ENCODE measurements at places on chromosomes 12 and 14.

- DNase-seq, result no peak
Observed at GRCh38 chr14:92534932-92535643, 21.5 kb downstream of the RIN3 start.

GRCh38 chr12:89092297-89092696 is 260.0 kb downstream of the DUSP6 start:
- DNase-seq, result no peak

GRCh38 chr12:101959607-101960006 is 82.2 kb downstream of the DRAM1 start:
- no peak for DNase-seq

- DNase-seq, result no peak
Observed at GRCh38 chr12:12387501-12387900, 30.6 kb downstream of the BORCS5 start.

GRCh38 chr12:100951756-100952155 is 157.2 kb downstream of the ANO4 start:
- no peak for DNase-seq

- no peak for DNase-seq
Observed at GRCh38 chr12:47385653-47386052, 305.9 kb upstream of the AMIGO2 start.

DNA sequence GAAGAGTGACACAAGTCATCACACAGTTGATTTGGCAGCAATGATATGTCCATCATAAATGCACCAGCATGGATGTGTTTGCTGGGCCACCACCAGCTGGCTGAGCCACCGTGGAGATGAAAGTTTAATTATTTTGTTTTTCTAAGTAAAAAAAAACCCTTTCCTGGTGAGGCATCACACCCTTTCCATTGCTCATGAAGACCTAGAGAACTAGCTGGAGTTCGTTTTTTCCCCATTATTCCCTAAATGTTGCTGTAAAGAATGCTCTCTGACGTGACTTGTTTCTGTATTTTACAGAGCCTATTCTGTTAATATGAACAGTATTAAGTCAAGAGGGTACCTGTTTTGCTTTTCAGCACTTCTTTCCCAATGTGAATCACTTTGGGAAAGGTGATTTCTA is 257.9 kb downstream of the MSRB3 start:
- no peak for DNase-seq

DNA sequence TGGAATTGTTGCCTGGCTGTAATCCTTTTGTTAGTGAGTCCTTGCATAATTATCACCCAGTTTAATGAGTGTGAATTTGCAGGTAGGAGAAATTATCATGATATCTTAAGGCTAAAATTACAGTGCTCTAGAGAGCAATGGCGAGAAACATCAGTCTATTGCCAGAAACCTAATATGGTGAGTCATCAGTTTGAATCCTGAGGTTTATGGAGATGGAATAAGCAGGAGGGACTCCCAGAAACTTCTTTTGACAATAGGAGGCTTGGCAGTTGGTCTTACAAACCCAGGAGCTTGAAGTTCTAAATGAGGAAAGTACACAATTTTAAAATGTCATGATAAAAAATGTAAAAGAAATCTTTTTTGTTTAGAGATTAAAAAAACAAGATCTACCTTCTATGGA is 31.5 kb upstream of the CRADD start:
- no peak for DNase-seq

GRCh38 chr12:92226071-92226661 is 80.5 kb upstream of the BTG1 start:
- no peak for DNase-seq

DNA sequence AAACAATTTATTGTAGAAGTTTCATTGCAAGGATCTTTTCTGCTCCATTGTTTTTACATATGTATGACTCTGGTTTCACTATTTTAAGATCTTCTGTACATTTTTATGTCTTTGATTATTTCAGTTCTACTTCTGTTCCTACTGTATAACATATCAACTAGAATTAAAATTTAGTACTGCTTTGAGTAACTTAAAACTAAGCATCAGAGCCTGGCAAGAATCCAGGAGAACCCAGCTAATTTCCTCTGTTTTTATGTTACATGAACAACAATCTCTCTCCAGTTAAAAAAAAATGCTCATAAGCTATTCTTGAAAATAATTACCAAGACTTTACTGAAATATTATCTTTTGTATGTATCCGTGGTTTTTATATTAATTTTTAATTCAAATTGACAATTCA is 370.7 kb downstream of the TMTC2 start:
- DNase-seq, result no peak

DNA sequence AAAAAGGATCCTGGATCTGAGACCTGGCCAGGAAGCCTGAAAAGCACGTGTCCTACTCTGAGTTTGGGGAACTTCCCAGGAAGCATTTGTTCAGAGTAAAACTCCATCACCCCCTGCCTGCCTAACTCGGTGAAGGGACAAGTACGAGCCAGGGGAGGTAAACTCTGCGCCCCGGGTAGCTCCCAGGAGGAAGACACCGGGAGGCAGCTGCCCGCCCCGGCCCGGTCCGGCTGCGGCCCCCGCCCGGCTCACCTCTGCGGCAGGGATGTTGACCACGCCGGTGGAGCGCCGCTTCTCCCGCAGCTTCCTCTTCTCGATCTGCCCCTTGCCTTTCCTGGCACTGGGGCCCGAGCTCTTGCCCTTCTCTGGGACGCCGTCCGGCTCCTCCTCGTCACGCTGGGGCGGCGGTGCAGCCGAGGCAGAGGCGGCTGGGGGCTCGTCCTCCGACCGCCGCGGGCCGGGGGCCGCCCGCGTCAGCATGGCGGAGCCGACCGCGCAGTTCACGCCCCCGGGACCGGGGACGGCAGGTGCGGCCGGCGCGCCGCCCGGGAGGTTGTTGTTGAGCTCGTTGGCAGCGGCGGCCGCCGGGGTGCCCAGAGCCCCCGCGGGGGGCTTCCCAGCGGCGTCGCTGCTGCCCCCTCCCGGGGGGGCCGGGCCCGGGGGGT is 1.2 kb downstream of the PAWR start:
- no peak for DNase-seq

DNA sequence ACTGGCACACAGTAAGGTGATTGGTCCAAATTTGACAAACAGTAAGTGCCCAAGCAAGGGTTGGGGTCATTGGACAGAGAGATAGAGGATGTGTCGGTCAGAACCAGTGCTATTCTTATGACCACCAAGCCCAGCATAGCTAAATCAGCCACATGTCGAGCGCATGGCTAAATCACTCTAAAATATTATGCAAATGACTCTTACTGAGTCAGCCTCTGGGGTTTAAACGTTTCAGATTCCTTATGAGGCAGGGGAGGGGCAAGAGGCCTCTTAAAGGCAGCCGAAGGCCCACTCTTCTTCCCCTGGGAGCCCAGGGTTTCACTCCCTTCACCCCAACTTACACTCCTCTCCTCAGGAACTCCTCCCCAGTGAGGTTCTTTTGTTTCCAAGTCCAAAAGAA is 603 bp upstream of the ENDOU start:
- DNase-seq, result no peak

GRCh38 chr12:90974286-90974685 is 19.3 kb upstream of the CCER1 start:
- no peak for DNase-seq

DNA sequence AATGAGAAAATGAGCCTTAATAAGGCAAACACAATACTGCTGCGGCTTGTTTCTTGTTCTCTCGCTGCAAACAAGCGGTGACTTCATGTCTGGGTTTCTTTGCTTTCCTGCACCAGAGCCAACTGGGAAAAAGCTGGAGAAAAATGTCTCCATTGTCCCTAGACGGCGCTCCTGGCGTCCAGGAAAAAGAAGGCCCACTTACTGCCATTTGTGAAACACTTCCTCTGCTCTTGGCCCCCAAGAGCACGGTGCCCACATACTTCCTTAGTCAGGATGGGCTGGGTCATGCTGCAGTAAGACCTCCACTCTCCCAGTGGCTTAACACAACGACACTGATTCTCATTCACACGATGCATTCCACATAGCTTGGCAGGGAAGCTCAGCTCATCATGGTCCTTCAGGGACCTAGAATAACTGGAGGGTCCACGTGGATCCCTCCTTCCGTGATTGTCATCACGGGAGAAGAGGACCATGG is 86.0 kb upstream of the BCL11B start:
- no peak for DNase-seq

DNA sequence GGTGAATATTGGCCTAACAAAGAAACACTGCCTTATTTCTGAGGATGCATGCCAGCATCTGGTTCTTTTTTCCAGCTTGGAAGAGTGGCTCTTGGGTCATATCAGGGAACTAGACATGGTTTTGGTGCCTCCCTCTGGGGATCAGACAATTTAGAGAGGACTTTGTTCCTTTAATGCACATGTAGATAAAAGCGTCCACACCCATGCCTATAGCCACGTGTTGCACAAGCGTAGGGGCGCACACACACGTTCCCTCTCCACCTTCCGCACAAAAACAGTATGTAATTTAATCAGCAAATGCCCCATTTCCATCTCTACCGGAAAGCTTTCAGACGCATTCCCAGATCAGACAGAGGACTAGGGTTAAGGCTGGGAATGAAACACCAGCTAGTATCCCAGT is 61.7 kb upstream of the RIC8B start:
- DNase-seq, result no peak

DNA sequence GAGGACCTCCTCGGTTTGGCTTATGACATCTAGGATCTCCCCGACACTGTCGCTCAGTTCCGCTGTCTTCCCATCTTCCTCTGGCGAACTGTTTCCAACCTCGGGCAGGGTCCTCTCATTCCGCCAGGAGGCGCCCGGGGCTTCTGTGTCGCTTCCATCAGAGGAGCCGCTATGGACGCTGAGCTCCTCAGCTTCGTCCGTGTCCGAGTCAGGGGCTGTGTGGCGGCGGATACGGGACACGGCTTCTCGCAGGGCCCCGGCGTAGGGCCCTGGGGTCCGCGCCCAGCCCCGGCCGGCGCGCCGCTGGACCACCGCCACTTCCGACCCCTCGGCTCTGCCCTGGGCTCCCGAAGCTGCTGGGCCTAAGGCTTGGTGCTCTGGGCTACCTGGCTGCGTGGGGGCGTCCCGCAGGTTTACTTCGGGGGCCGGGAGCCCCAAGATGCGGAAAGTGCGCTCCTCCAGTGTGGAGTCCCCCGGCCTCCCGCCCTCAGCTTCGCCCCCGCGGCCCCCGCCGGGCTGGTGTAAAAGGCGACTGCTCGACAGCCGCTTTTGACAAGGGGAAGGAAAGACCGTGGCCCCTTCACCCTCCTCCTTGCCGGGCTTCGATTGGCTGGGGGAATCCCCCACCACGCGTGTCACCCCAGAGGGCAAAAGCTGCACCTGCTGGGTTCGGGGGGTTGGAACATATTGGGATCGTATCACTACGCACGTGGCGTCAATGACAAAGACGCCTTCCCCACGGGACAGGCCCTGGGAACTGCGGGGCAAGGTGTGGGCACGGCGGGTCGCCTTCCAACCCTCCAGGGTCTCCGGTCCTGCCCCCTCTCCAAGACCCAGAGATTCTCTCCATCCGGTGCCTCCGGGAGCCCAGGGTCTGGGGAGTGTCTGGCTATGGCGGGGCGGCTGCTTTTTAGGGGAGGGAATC is 2.1 kb downstream of the DDN start:
- DNase-seq, result peak; percentile 55

GRCh38 chr12:122356192-122356635 is 66.3 kb downstream of the CLIP1 start:
- peak; percentile 13 for DNase-seq

DNA sequence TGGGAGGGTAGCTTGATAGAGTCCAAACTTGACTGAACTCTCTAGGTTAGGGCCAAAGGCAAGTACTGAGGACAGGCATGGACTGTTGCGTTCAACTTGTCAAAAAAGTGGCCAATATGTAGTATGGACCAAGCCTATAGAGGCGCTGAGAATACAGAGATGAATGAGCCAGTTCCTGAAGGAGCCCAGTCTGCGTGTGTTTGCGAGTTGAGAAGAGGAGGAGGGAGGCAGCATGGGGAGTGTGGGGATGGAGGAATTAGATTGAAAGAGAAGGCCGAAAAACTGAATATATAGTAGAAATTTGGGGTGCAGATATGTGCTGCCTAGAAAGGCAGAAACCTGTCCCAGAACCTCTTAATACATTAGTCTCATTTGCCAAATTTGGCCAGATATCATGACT is 412.4 kb downstream of the PCNX1 start:
- DNase-seq, result no peak

GRCh38 chr12:76085520-76085868 is 1.0 kb upstream of the NAP1L1 start:
- DNase-seq, result no peak

- no peak for DNase-seq
Observed at GRCh38 chr14:47102472-47102871, 450.9 kb upstream of the RPL10L start.

GRCh38 chr12:104055686-104056388 is 5.8 kb upstream of the GLT8D2 start:
- DNase-seq, result no peak

DNA sequence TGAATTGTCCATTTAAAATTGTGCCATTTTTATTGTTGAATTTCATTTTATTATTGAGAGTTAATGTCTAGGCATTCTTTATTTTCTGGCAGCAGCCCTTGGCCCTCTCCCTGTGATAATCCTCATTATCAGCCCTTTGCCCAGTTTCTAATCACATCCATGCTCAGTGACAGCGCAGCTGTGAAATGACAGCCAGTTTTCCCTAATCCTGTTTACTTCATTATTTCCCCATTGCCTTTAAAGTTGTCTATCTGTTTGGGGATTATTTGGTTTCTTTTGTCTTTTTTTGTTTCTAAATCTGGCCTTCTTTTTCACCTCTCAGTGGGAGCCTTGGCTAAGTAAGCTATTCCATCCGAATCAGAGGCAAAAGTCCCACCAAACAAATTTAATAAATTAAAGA is 476.9 kb downstream of the SLC6A15 start:
- DNase-seq, result no peak

DNA sequence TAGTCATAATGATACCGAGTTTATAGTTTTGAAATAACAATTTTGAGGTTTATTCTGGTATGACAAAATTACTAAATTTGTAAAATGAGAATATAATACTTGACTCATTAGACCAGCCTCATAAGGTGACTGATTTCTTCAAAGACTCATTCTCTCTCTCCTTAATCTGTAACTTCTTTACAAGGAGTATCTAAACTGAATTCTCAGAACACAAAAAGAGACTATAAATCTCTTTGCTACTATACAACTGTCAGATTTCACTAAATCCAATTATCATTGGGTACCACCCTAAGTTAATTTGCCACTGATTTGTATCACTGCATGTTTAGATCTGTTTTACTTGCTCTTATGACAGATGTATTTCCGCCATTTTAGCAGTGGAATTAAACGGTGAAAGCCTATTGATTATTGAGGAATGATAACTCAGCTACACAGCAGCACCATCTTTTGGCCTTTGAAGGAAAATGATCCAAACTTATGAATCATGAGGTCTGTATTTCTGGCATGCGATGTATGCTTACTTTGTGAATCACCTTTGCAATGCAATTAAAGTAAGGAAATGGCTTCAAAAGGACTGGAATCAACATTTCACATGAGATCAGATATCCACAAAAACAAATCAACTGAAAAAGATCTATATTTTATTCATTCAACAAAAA is 161.2 kb downstream of the RERGL start:
- DNase-seq, result no peak

Data from stimulated activated CD4-positive, alpha-beta T cell treated with anti-CD3 and anti-CD28 coated beads, Interleukin-15, amount 100 ng/mL, for 1 hour (primary cell).